Colonic mucosa (tissue), 4 donors: ENCODE measurements at places on chromosomes 5 and 9.

- DNase-seq = no peak
Observed at GRCh38 chr9:135614821-135615665, 24.3 kb downstream of the GLT6D1 start.

- no peak for DNase-seq
Observed at GRCh38 chr9:40928803-40929487, 199.5 kb downstream of the FOXD4L6 start.

GRCh38 chr9:124110307-124110915 is 98.8 kb downstream of the LHX2 start:
- peak; percentile 67 for DNase-seq

GRCh38 chr9:134570151-134570621 is 71.4 kb upstream of the COL5A1 start:
- DNase-seq = no peak

DNA sequence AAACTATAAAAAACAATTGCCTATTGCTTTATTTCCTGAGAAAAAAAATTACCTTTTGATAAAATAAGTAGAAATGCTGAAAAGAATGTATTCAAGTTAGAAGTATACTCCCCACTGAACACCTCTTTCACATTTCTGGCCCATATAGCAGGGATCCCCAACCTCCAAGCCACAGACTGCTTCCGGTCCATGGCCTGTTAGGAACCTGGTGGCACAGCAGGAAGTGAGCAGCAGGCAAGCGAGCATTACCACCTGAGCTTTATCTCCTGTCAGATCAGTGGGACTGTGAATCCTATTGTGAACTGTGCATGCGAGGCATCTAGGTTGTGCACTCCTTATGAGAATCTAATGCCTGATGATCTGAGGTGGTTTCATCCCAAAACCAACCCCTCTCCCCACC is 563.9 kb downstream of the RAB3C start:
- no peak for DNase-seq

GRCh38 chr5:134371834-134372340 is 518 bp downstream of the UBE2B start:
- DNase-seq = peak; percentile 77

- no peak for DNase-seq
Observed at GRCh38 chr9:134620751-134621557, 20.6 kb upstream of the COL5A1 start.

GRCh38 chr5:151633892-151634291 is 42.8 kb upstream of the FAT2 start:
- DNase-seq = no peak

- DNase-seq = no peak
Observed at GRCh38 chr9:124584631-124585030, 77.4 kb upstream of the NR5A1 start.

- DNase-seq = no peak
Observed at GRCh38 chr9:92730897-92731296, 33.7 kb downstream of the BICD2 start.

DNA sequence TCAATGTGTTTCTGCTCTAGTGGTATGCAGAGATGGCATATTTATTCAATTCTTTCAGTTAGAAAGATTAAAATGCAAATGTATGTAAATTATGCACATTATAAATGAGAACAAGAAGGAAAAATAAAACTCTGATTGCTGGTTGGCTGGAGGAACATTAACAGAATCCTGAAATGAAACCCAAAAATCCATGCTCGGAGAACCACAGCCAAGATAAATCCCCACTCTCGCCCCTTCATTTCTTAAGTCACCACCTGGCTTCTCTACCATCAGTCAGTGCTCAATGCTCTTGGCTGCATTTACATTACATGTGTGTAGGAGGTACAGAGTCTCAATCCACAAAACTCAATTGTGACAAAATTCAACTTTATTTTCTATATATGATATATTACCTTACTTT is 184.9 kb downstream of the TRIM36 start:
- DNase-seq = no peak

DNA sequence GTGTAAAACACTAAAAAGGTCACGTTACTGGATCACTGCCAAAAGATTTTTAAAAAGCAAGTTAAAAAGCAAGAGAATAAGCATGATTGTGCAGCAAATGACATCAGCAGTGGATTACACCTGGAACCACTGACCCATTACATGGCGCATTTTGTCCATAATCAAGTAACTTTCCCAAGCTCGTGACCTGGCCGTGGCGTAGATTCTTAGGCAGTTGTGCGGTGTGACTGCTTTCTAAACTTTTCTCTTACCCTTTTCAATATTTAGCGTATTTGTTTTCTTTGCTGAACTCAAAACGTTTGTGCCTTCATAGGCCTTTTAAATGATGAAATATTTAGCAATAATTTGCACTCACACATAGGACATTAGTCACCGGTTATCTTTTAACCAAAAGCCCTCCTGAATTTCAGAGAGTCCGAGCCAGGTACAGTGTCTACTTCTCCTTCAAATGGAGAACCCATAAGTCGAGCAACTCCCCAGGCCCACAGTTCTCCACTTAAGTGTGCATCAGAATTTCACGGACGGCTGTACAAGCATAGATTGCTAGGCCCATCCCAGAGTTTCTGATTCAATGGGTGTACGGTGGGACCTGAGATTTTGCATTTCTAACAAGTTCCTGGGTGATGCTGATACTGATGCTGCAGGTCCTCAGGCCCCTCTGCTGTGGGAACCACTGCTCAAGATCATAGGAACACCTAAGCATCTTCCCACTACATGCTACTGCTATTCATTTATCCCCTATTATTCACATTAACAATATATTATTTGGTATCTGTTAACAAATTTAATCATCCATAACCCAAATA is 144.4 kb downstream of the GLIS3 start:
- DNase-seq = no peak

- no peak for DNase-seq
Observed at GRCh38 chr9:90061187-90061586, 456.4 kb downstream of the GADD45G start.
